Naive thymus-derived CD4-positive, alpha-beta T cell (primary cell): ENCODE measurements at places on chromosomes 4 and X. TPM values are rescaled to one million over a fixed set of nuclear protein-coding genes. Genes with fewer than 3 reads are reported as not detected.
A peak's percentile ranks its signal among the peaks of the same experiment; 100 is the strongest.

- H3K4me3 ChIP-seq: no peak overlapping the region
- H3K4me1 ChIP-seq: no peaks in the 10 kb centered on the region
- H3K27me3 ChIP-seq: no peaks in the 10 kb centered on the region
- DNase-seq: no peak
- no peaks in the 10 kb centered on the region for H3K36me3 ChIP-seq
Measured at GRCh38 chrX:153564047-153564606, 34.8 kb downstream of the CCNQ start.

- no peak overlapping the region for H3K27ac ChIP-seq
- DNase-seq: no peak
- H3K4me1 ChIP-seq: no peaks in the 10 kb centered on the region
- no peaks in the 10 kb centered on the region for H3K36me3 ChIP-seq
- no peak overlapping the region for H3K4me3 ChIP-seq
Measured at GRCh38 chrX:72540318-72540717, 32.3 kb downstream of the HDAC8 start.

- DNase-seq: peak; percentile 39
- H3K36me3 ChIP-seq: no peaks in the 10 kb centered on the region
- H3K27me3 ChIP-seq: no peaks in the 10 kb centered on the region
- no peak overlapping the region for H3K4me3 ChIP-seq
Measured at GRCh38 chr4:174423257-174423944, 98.9 kb downstream of the HPGD start.

The CDS1 gene
- 0.39 TPM for polyA plus RNA-seq

DNA sequence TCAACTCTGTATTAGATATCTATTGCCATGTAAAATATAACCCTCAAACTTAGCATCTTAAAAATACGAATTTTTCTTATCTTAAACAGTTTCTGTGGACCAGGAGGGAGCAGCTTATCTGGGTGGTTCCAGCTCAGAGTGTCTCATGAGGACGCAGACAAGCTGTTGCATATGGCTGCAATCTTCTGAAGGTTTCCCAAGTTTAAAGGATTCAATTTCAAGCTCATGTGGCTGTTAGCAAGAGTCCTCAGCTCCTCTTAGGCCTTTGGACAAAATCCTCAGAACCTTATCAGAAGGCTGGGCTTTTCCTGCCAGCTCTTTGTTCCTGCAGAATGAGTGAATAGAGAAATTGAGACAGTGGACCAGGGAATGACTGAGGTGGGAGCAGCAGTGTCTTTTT is 2.8 kb upstream of the CTSO start:
- peaks cover 4% of the 10 kb centered on the region for H3K4me1 ChIP-seq
- no peak for DNase-seq
- H3K27me3 ChIP-seq: no peaks in the 10 kb centered on the region
- H3K27ac ChIP-seq: no peak overlapping the region

GRCh38 chr4:13312264-13312663 is 171.9 kb downstream of the RAB28 start:
- H3K27ac ChIP-seq: no peak overlapping the region
- H3K4me3 ChIP-seq: no peak overlapping the region
- H3K4me1 ChIP-seq: no peaks in the 10 kb centered on the region
